Cortex of kidney (tissue), 1 donor: ENCODE measurements at places on chromosomes 3 and 15.

DNA sequence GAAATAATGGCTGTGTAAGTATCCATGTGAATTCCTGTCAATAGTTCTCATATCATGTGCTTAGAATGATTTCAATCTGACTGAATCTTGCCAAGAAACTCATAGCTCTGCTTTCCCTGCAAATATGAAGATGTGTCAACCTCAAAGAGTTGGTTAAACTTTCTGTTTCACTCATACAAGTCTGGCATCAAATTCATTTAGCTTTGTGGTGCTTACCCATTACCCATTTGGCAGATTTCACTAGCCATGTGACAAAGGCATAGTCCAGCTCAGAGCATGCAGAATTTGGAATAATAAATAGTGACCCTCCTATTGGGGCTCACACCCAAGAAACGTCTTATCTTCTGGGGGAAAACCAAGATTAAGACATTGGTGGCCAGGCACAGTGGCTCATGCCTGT, 256.6 kb upstream of the TPRG1 start:
- no peak for DNase-seq

DNA sequence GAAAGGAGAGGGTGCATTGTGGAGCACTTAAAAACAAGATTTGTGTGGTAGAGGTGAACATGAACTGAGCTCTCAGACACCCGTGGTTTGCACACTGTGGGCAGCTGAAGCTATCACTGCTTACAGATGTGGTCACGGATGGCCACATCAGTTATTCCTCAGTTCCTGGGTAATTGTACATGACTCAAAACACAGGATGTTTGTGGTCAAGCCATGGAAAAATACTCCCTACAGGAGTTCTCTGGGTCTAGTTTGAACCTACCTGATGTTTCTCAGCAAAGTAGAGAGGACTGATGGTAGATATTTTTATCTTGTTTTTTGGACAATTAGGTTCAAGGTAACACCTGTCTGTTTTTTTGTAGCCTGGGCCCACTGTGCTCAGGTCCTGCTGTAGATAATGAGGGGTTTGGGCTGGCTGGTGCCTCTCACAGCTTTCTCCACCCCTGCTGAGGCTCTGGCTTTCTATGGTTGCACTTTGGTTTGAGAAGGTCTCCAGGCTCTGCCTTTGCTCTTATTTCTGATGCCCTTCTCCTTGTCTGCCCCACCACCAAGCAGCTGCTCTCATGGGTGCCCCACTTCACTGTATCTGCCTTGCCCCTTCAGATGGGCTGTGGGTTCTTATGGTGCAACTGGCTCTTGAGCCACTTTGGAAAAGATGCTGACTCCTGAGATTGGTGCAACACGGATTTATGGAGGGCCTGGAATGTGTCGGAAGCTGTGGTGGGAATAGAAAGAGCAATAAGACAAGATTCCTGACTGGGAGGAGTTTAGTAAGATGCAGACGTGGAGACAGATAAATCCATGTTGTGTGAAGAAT, 40.1 kb downstream of the CDCP1 start:
- DNase-seq: no peak

DNA sequence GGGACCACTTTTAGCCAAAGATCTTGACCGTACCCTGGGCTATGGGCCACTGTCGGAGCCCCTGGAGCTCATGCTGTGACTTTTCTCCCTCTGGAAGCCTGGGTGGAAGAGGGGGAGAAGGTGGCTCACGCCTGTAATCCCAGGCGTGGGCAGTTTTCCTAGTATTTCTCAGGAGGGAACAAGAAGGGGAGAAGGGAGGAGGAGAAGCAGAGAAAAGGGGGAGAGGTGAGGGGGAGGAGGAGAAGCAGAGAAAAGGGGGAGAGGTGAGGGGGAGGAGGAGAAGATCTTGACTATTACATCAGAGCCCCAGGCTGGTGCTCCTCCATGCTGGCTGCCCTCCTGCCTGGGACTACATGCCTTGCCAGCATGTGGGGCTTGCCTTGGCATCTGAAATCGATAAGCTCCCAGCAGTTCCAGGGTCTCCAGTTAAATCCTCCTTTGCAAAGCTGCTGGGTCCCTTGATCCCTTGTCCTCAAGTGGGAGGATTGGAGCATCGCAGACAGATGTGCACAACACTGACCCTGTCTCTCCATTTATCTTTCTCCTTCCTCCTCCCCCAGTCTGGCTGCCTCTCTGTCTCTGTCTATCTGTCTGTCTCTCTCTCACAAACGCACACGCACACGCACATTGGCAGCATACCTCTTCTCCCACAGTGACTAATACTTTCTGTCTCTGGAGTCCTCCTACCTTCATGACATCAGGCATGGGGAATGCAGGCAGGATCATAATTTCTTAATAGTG, 41.6 kb downstream of the MRAS start:
- no peak for DNase-seq

- DNase-seq: no peak
These were observed 53.4 kb downstream of the TPRA1 start for GRCh38 chr3:127536830-127537812.

DNA sequence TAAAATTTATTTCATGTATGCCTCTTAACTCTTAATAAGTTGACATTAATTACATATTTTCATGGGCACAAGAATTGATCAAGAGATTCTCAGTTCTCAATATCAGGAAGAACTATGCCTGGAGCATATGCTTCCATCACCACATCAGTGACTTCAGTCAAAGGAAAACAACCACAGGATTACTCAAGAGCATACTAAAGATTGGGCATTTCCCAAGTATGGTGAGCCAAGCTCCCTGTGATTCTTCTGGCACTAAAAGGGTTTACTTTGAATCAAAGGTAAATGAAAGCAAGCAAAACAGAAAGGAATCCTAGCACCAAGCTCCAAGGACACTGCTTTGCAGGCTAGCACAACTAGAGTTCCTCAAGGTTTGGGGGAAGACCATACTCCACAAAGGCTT, 44.6 kb downstream of the FMN1 start:
- DNase-seq: no peak

- DNase-seq: no peak
These were observed 12.2 kb downstream of the SEMA7A start for GRCh38 chr15:74421302-74422245.

- DNase-seq: no peak
These were observed 23.5 kb upstream of the CLN6 start for GRCh38 chr15:68252925-68253534.

DNA sequence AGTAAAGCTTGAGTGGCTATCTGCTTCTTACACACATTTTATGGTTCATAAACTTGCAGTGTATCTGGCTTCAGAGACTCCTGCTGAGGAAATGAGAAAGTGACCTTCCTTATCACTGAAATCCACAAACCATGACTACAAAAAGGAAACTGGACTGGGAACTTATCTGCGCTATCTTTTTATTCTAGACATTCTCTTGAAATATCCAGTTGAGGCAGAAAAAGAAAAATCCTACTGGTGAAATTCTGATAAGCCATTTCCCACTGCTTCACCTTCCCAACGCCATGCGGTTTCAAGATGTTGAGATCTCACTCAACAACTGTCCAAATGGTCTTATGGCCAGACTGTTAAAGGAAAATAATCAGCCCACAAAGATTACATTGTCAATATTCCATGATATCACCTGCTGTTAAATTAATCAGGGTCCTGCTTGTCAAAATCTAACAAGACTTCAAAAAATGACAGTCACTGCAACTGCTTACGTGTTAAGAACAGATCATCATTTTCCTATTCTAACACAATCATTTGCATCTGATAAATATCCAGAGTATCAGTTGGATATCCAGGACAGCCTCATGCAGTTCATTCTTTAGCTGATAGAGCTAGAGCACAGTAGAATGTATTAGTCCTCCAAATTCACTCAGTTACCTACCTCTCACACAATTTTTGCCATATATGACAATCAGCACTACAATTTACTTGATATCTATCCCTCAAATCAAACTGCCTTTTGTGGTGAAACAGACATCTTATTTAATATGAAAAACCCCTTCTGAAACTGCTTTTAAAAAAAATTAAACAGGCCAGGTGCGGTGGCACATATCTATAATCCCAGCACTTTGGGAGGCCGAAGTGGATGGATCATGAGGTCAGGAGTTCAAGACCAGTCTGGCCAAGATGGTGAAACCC, 538.1 kb downstream of the MAGI1 start:
- no peak for DNase-seq

DNA sequence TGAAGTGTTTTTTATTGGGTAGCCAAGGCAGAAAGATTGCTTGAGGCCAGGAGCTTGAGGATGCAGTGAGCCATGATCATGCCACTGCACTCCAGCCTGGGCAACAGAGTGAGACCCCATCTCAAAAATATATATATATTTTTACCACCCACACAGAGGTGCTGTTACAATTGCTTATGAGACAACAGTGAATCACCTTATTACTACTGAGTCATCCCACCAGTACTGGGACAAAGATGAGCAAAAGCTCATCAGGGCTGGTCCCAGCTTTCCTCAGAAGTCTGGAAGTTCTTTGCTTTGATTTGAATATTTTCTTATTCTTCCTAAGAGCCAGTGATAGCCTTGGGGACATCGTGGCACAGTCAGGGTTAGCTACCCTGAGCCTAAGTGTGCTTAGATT, 207.7 kb downstream of the SOX2 start:
- DNase-seq: no peak

GRCh38 chr3:143084856-143085731, 34.5 kb upstream of the CHST2 start:
- no peak for DNase-seq

DNA sequence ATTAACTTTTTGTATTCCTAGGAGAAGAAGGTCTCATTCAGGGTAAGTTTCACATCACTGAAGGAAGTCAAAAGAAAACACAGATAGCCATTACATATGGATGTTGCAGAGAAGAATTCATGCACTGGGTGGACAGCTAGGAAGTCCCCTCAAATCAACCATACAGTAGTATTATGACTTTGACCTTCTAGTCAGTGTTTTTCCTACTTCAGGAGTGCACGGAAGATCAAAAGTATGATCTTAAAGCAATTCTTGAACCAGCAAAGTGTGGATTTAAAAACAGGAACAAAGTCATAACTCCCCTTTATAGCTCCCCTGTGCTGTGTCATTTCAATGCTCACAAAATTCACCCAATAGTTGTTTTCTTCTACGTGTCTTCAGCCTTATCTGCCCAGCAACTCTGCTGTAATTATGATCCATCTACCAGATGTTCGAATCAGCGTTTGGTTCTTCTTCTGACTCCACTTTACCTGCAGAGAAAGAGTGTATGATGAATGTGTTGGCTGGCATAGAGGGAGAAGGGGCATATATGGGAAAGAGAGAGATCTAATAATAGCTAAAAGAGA, 118.1 kb upstream of the MEIS2 start:
- no peak for DNase-seq

GRCh38 chr15:78072080-78072892, 5.2 kb downstream of the TBC1D2B start:
- DNase-seq: no peak

- no peak for DNase-seq
These were observed 34.3 kb upstream of the ANKDD1A start for GRCh38 chr15:64877435-64877834.

GRCh38 chr3:49553324-49553691, 969 bp upstream of the BSN start:
- no peak for DNase-seq

DNA sequence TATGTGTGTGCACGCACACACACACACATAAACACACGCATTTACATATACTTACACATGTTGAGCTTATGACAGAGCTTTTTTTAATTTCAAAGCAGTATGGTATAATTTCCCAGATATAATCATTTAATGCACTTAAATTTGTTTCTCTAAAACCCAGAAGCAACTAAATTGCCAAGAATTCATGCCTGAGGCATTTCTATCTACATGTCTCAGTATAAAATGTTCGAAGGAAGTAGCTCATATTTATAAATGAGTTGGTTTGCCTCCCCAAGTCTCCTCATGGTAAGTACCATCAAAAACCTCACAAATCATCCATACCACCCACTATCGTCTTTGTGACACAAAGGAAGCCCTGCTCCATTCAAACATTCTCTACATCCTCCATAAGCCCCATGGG, 130.6 kb downstream of the RPL22L1 start:
- DNase-seq: no peak

DNA sequence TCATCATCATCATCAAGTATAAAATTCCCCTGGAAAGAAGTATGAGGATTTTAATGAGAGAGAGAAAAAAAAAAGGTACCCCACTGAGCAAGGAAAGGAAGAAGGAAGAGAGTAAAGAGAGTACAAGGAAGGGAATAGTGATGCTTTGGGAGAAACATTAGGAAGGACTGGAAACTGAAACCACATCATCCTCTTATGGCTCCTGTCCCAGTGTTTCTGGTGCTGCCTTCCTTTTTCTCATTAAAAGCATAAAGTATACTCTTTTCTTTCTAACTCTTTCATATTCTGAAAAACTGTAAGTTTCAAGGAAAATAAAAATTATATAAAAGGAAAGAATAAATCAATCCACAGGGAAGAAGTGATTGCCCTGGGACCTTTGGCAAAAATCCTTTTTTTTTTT, 616.4 kb upstream of the CBLB start:
- DNase-seq: no peak

DNA sequence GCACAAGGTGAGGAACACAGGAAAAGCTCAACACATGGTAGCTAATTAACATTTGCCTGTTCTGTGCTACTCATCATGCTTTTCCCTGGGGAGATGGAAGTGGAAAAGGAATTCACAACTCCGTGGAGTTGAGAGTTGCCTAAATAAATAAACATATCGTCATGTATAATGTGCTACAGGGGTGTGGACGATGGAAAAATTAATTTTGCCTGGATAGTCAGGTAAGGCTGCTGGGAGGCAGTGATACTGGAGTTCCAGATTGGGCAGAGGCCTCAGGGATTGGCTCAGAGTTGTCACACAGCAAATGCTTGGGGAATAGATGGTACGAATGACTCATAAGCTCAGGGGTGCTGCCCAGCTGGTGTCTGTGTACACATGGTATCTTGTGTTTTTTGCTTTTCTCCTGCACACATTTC, 3.1 kb upstream of the ABHD6 start:
- DNase-seq: no peak

- no peak for DNase-seq
These were observed 337.9 kb upstream of the GRM7 start for GRCh38 chr3:6523043-6523442.

DNA sequence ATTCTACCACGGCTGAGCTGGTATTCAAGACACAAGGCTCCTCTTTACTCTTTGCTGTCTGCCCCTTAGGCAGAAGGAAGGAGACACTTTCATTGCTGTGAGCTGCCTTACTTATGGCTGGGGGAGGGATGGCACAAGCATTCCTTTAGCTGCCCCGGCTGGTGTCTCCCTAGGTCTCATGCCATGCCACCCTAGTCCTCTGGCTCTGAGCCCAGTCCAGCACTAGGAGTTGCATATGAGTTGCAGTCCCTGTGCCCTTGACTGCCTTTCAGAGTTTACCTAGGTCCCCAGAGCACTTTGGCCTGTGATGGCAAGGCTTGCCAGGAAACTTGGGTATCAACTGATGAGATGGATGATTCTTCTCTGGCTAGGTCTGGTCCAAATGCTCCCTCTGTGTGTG, 296.4 kb downstream of the RBMS3 start:
- DNase-seq: no peak

GRCh38 chr3:178930116-178930515, 141.5 kb downstream of the ZMAT3 start:
- no peak for DNase-seq

DNA sequence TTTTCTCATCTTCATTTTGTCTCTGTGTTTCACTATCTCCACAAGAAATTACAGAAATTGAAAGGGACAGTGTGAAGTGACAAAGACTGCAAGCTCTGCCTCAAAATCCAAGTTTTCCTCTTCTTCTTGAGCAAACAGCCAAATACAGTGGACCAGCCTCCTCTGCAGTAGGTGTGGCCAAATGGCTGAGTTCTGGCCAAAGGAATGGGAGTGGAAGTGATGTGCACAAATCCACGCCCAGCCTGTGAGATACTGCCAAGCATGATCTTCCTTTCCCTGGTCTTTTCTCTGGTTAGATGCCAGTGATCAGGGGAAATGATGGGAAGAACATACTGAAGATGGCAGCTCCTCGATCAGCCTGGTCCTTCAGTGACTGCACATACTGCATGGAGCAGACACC, 111.0 kb upstream of the CPNE4 start:
- DNase-seq: no peak
